Upper lobe of right lung (tissue), 1 donor: ENCODE measurements at places on chromosomes 12 and 14. TPM values are rescaled to one million over a fixed set of nuclear protein-coding genes. Genes with fewer than 3 reads are reported as not detected.

KRT72 gene
- total RNA-seq = not detected

GRCh38 chr14:103838117-103838516, 9.3 kb downstream of the PPP1R13B start:
- no peak for DNase-seq

NFKBIA gene
- 361 TPM for total RNA-seq

TAOK3 gene
- total RNA-seq = 64.1 TPM

- no peak for DNase-seq
Measured at GRCh38 chr14:97187916-97188315, 390.7 kb downstream of the VRK1 start.

CCDC197 gene
- not detected for total RNA-seq

GRCh38 chr14:77541905-77542304, 43.3 kb upstream of the ISM2 start:
- DNase-seq = no peak

SLC38A4 gene
- total RNA-seq = 1.9 TPM

DNA sequence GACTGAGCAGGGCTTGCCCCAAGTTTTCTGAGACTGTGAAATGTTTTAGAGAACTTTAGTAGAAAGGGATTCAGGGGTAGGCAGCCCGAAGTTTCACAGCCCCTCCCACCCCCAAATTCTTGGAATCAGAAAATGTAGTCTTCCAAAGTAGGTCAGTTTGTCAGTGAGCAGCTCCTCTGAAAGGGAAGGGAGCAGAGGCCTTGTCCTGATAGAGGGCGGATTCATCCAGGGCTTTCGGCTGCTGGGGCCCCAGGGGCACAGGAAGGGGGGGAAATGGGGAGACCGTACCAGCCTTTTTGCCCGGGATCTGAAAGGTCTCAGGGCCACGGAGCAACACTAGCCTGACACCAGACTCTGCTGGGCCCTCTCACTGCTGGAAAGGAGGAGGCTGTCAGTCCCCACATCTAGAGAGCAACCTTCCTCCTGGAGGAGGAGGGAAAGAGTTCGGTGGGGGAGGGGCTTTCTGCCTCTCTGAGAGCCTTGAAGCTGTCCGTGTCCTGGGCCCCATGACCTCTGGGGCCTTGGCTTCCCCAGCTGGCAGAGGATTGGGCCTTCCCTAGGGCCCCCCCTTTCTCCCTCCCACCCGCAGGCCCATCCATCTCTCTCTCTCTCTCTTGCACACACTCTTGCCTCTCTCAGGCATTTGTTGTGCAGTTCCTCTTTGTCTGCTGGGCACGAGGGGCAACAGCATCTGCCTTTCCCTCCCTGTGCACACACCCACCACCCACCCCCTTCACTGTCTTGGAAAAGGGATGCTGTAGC, at the start of gene IKZF4:
Gene IKZF4, plus strand, starts transcription at position 621 of the 762 bp plus-strand sequence. CDS start 451 bp downstream, outside the sequence.
- DNase-seq = peak; percentile 72

- DNase-seq = no peak
Measured at GRCh38 chr14:90040411-90040810, 21.4 kb upstream of the KCNK13 start.

GRCh38 chr12:131028587-131029338, 75.1 kb downstream of the ADGRD1 start:
- peak; percentile 80 for DNase-seq

- DNase-seq = no peak
Measured at GRCh38 chr12:4447151-4447550, 1.5 kb upstream of the FGF6 start.

GRCh38 chr14:90665321-90666000, 150.8 kb downstream of the TTC7B start:
- DNase-seq = no peak

- no peak for DNase-seq
Measured at GRCh38 chr12:112115259-112116045, 6.9 kb upstream of the NAA25 start.

- DNase-seq = no peak
Measured at GRCh38 chr14:22448035-22448904, 140.8 kb downstream of the DAD1 start.

RASAL1 gene
- total RNA-seq = 0.26 TPM

DNA sequence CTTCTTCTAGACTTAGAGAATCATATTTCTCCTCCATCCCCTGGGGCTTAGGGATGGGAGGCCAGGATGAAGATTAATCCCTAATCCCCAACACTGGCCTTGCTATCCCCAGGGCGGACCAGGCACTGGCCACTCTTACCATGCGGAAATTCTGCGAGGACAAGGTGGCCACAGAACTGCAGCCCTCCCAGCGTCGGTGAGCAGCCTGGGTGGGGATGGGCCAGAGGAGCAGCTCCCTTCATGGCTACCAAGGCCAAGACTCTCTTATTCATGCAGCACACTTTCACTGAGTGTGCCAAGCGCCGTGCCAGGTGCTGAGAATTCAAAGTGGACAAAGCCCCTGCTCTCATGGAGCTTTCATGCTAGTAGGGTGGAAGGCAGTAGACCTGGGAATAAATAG, 7.0 kb downstream of the TNS2 start:
- DNase-seq = peak; percentile 48

DNA sequence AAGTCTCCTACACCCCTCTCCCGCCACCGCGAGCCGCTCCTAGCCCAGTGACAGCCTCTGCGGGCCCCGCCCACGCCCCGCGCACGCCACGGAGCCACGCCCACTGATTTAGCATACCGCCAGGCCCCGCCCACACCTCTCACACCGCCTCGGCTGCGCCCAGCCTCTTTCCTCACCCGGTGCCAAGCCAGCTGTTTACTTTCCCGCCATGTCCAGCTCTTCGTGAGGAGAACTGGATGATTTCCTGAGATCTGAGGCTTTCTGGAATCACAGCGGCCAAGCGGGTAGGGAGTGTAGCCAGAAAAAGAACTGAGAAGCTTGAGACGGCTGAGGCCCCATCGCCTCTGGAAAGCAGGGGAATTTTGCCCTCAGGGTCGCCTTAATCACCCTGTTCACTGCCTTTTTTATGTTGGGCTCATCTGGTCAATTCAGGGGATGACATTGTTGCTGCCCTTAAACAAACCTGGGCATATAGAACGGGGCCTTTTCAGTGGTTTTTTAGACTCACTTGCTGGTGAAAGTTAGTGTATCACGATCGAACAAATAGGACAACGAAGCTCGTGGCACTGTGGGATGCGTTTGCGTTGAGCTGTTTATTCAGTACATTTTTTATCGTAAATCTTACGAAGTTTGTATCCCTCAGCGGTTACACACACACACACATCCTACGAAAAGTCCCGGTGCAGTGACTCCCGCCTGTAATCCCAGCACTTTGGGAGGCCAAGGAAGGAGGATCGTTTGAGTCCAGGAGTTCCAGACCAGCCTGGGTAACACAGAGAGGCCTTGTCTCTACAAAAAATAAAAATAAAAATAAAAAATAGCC, at the start of gene RNF212B:
Gene RNF212B, plus strand, starts transcription at position 165 of the 823 bp plus-strand sequence. CDS start 2,410 bp downstream, outside the sequence.
- DNase-seq = peak; percentile 98

DNA sequence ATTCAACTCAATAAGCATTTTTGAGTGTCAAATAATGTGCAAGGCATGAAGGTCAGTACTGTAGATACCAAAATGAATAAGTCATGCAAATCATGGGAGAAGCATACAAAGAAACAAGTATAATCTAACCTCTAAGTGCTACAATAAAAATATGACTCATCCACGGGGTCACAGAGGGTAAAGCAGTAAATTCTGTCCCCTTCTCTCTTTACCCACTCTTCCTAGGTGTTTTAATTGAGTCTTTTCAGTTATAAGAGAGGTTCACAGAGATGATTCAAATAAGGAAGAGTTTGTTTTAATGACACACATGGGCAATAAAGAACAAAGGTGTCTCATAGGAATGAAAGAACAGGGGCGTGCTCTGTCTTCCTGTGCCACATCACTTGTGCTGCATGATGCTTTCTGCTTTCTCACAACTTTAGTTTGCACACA, 71.5 kb upstream of the DAAM1 start:
- DNase-seq = no peak

GRCh38 chr12:109946505-109946904, 46.4 kb downstream of the TCHP start:
- no peak for DNase-seq

PTPN6 gene
- total RNA-seq = 154 TPM

MYO1H gene
- 0.64 TPM for total RNA-seq
